ENCODE measurements at places on chromosomes 5 and 9. TPM values are rescaled to one million over a fixed set of nuclear protein-coding genes. Genes with fewer than 3 reads are reported as not detected.

The SLC31A1 gene
- total RNA-seq, result 7.6 TPM

The SPINK4 gene
- total RNA-seq, result not detected

The SLC34A3 gene
- 0.16 TPM for total RNA-seq

The DNAH5 gene
- total RNA-seq, result 5.5 TPM

The AFF4 gene
- total RNA-seq, result 76.6 TPM

The PCDHB14 gene
- 13.4 TPM for total RNA-seq

All from occipital lobe (tissue), 3 donors.